Psoas muscle (tissue), 8 donors: ENCODE measurements at places on chromosomes 12 and 14. TPM values are rescaled to one million over a fixed set of nuclear protein-coding genes. Genes with fewer than 3 reads are reported as not detected.

The ASB2 gene
- 148 TPM for total RNA-seq

GRCh38 chr14:92897922-92898565, 24.9 kb upstream of the CHGA start:
- DNase-seq, result no peak
- peaks cover 5% of the 10 kb centered on the region for H3K27me3 ChIP-seq
- no peaks in the 10 kb centered on the region for H3K4me1 ChIP-seq
- no peak overlapping the region for H3K27ac ChIP-seq
- no peak overlapping the region for H3K4me3 ChIP-seq

- H3K36me3 ChIP-seq, result no peaks in the 10 kb centered on the region
- no peaks in the 10 kb centered on the region for H3K4me1 ChIP-seq
- no peak for DNase-seq
- H3K4me3 ChIP-seq, result no peak overlapping the region
Measured at GRCh38 chr12:107264667-107265066, 171.3 kb upstream of the CRY1 start.

The GLT1D1 gene
- 0.32 TPM for total RNA-seq

The PPFIA2 gene
- total RNA-seq, result 0.16 TPM

- DNase-seq, result no peak
- no peak overlapping the region for H3K27ac ChIP-seq
- no peak overlapping the region for H3K4me3 ChIP-seq
- H3K4me1 ChIP-seq, result no peaks in the 10 kb centered on the region
- peaks cover 3% of the 10 kb centered on the region for H3K27me3 ChIP-seq
Measured at GRCh38 chr12:53766881-53767280, 15.1 kb upstream of the CISTR start.
